ENCODE measurements at places on chromosomes 5 and 9. TPM values are rescaled to one million over a fixed set of nuclear protein-coding genes. Genes with fewer than 3 reads are reported as not detected.
A peak's percentile ranks its signal among the peaks of the same experiment; 100 is the strongest.

PITX1 gene
- 41.5 TPM for total RNA-seq

GRCh38 chr5:92041206-92041605 is 658.1 kb upstream of the ARRDC3 start:
- DNase-seq = no peak

DNA sequence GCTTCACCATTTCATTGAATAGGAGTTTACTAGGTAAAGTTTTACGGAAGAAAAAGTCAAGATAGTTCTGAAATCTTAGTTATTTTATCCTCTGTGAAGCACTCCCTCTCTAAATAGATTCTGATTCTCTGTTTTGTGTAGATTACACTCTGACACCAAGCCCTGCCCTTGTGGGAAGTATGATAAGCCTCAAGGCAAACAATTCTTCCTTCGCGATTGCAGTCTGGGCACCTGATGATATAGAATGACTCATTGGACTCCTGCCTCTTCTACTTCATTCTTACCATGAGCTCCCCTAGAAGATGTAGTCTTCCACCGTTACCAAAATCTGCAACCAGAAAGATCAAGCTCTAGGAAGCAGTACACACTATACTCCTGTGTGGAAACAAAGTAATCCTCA is 626.9 kb upstream of the PTGER4 start:
- DNase-seq = no peak

- DNase-seq = no peak
Measured at GRCh38 chr5:113524927-113525326, 11.4 kb downstream of the YTHDC2 start.

CDC20B gene
- 0.08 TPM for total RNA-seq

DNA sequence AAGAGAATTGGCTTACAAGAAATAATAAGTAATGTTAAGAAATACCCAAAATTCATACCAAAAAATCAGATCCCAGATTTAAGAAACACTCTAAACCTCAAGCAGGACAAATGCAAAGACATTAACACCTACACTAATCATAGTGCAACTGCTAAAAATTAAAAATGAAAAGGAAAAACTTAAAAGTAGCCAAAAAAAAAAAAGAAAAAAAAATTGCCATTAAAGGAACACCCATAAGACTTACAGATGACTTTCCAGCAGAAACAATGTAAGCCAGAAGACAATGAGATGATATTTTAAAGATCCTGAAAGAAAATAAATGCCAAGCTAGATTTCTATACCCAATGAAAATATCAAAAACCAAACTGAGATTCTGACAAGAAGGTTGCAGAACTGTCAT is 101.5 kb downstream of the DENND1A start:
- no peak for DNase-seq

DNA sequence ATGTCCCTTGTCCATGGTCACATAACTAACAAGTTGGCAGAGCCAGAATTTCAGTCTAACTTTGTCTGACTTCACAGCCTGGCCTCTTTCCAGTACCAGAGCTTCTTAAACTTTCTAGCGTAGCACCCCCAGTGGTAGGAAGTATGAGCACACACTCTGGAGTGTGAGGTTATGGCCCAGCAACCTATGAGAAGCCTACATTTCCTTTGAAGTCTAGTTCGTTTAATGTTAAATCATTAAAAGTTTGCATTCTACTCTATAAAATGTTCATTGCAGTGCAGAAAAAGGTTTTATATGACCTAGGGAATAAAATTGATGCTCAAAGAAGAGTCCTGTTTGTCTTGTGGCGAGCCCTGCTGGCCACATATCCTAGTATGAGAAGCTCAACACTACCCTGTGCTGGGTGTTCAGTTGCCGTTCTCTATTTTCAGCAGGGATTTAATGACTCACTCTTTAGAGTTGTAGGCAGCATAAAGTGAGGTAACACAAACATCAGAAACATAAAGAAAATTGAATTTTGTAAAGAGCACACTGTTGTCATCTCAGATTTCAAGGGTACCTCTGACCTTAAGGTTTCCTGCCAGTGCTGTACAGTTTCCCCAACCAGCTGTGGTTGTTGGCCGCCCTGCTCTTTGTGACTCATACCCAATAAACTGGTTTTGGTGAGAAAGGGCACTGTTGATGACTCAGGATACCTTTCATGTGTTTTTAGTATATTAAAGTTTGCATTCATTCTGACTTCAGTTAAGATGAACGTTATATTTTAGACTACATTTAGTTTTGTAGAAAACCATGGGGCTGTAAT is 14.3 kb downstream of the MCCC2 start:
- peak; percentile 91 for DNase-seq

GRCh38 chr5:67957374-67957773 is 258.2 kb upstream of the PIK3R1 start:
- no peak for DNase-seq
